Activated T-helper 1 cell treated with Interleukin-2 at 50 U/mL for 16 hours (primary cell): ENCODE measurements at places on chromosomes 6 and 20.

DNA sequence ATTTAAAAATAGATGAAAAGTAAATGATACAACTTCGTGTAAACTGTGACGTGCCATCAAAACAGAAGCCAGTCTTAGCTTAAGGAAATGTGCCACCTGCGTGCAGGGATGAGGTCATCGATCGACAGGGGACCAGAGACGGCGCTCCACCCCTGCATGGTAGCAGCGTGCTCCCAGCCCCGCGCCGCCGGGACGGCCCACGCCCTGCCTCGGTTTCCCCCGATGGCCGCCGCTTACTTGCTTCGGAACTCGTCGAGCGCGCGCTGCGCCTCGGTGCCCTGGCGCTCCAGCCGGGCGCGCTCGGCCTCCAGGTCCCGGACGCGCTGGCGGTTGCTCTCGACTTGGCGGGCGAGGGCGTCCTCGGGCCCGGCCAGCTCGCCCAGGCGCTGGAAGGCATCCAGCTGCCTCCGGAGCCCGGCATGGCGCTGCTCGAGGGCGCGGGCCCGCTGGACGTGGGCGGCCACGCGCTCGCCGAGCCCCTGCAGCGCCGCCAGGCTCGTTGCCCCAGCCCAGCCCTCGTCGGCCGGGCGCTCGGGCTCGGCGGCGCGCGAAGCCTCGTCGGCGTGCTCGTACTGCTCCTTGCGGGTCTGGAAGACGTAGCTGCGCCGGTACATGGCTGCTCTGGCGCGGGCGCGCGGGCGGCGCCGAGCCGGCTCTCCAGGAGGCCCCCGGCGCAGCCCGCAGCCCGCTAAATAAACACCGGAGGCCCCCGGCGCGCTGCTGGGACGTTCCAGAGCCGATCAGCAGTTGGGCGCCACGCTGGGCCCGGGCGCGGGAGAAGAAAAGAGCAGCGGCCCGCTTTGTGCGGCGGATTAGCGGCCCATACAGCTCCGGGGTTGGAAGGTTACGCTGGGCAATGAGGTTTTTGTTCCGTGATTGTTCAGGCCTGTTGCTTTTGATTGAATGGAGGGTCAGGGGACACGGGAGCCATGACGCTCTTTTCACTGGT is at the start of gene BFSP1:
Gene BFSP1, minus strand, starts transcription at position 664 of the 949 bp plus-strand sequence. Its CDS starts 50 bp downstream, at position 614.
- DNase-seq: peak; percentile 4

- no peak for DNase-seq
These were observed 739.9 kb downstream of the C6orf118 start for GRCh38 chr6:164569509-164569908.

DNA sequence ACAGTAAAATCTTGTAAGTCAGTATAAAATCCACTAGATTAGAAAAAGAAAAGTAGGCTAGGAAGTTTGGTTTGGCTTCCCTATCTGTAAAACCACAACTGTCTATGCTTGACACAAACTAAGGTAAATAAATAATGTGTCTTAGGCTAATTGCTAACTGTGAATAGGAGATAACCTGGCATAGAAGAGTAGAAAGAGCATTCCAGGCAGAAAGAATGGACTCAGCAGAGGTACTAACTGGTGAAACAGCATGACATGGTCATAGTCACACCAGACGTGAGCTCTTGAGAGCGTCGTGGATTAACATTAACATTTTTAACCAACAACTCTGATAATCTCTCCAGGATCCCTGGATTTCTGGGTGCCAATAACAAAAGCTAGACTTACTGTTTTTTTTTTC is 8.7 kb upstream of the WTAP start:
- DNase-seq: no peak

- no peak for DNase-seq
These were observed 187.9 kb upstream of the ECI2 start for GRCh38 chr6:4323322-4323721.

GRCh38 chr6:40559056-40559455 is 28.1 kb downstream of the LRFN2 start:
- DNase-seq: no peak

- DNase-seq: no peak
These were observed 822 bp downstream of the AFG1L start for GRCh38 chr6:108295676-108296075.

DNA sequence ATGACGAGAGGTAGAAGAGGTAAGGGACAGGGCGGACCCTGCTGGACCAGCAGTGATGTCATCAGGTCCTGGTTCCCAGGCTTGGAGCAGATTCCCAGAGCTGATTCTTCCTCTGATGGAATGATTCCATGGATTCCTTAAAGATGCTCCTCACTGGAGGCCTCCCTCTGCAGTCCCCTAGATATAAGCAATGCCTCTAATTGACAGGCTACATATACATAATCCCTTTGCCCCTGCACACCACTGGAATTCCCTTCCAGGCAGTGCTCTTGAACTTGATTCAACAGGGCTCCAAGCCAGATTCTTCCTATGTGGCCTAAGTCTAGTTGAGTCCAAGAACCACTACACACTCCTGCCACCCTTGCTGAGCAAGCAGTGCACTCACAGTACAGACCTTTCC is 52.3 kb upstream of the L3MBTL3 start:
- no peak for DNase-seq

DNA sequence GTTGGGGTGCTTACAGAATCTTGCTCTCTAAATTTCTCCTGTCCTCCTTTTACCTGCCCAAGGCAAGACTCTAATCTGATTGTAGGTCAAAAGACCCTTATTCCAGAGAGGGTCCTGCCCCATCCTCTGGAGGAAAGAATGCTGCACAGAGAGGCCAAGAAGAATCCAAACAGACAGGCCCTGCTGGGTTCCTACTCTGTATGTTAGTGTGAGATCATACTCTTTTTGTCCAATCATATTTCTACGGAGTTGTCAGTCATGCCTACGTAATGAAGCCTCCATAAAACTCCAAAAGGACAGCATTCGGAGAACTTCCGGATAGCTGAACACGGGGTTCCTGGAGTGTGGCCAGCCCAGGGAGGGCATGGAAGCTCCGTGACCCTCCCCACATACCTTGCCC is 50.5 kb downstream of the VEGFA start:
- no peak for DNase-seq

- DNase-seq: no peak
These were observed 7.9 kb upstream of the MCHR2 start for GRCh38 chr6:100001915-100002388.

DNA sequence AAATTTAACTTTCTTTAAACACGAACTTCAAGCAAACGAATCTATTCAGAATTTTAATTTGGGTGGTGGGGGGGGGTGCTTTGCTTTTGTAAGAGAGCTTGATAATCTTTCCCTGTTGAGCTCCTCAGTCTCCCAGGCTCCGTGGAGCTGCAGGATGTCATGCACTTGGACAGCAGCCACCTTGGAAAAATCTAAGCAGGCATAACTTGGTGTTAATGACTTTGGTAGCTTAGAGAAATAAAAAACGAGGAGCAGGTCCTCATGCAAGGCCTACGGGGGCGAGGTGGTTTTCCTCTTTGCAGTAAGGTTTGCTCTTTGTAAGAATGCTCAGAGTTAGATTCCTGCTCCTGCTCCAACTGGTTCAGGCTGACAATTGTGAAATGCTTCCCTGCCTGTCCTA is 102.3 kb downstream of the EDN1 start:
- no peak for DNase-seq

GRCh38 chr6:155303361-155303870 is 10.9 kb downstream of the TFB1M start:
- DNase-seq: no peak

DNA sequence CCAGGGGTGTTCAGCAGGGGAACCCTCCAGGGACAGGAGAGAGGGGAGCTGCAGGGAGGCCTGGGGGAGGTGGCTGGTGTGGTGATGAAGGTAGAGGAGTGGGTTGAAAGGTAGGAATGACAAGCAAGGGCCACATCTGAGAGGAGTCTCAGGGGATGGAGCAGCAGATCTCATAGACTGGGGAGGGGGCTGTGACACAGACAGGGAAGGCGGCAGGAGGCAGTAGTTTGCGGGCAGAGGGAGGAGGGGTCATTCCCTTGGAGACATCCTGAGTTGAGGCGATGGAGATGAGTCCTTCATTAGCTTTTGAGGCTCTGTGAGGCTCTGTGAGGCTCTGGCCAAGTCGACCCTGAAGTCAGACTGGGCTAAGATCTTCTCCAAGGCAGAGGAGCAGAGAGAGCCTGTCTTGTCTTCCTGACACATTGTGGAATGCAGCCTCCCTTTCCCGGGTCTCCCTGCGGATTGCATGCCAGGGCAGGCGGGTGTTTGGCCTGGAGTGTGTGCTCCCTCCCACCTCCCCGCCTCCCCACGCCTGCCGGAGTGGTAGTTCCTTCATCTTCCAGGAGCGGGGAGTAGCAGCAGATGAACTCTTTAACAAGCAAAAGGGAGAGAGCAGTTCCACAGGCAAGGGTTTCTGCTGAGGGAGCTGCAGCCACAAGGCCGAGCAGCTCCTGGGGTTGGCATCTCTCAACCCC is 34.3 kb upstream of the MLN start:
- DNase-seq: no peak

GRCh38 chr20:38894091-38894847 is 31.9 kb upstream of the FAM83D start:
- DNase-seq: no peak

GRCh38 chr20:45890077-45890984 is 677 bp downstream of the NEURL2 start:
- peak; percentile 23 for DNase-seq

DNA sequence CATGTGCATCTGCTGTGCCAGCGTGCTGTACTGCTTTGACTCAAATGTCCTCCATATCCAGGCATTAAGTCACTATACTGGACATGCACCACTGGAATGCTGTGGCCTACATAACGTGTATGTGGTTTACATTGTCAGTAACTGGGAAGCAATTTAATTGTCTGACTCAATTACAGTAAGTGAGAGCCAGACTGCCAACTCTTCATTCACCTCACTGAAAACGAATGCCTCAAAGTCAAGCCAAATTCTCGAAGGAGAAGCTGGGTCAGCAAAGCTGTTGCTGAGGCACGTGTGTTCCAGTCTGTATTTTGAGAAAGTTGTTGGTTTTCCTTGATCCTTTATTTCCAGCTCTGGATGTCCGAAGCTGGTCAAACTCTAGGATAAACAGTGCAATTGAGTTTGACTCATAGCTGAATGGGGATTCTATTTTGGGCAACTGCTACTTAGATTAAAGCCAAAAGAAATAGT is 534.3 kb downstream of the COL12A1 start:
- no peak for DNase-seq

DNA sequence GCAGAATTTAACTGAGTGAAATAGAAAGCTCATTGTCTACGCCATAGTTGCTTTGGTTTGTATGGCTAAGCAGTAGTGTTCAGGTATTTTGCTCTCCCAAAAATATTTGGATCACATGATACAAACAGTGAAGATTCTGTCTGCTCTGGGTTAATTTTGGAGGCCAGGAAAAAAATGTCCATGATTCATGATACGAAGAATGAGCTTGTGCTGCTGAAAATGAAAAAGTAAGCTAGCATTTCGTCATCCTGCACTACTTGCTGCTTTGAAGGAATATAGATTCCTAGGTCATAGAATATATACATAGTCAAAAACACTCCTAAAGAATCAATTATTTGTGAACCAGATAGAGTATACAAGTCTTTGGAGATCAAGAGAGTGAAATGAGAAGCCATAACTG is 8.3 kb downstream of the WRNIP1 start:
- DNase-seq: no peak
